Stimulated activated CD8-positive, alpha-beta memory T cell treated with anti-CD3 and anti-CD28 coated beads, Interleukin-4, amount 100 ng/mL, for 1 hour (primary cell): ENCODE measurements at places on chromosomes 7 and 10.

- DNase-seq = no peak
These were observed 707.8 kb downstream of the SUGCT start for GRCh38 chr7:40842641-40843040.

GRCh38 chr7:79454361-79454960 is 994 bp upstream of the MAGI2 start:
- no peak for DNase-seq

GRCh38 chr10:12535656-12536055 is 186.3 kb downstream of the CAMK1D start:
- DNase-seq = no peak

- DNase-seq = no peak
These were observed 143.8 kb downstream of the GRK5 start for GRCh38 chr10:119351189-119351588.

GRCh38 chr7:21137640-21138039 is 290.2 kb upstream of the SP4 start:
- no peak for DNase-seq

DNA sequence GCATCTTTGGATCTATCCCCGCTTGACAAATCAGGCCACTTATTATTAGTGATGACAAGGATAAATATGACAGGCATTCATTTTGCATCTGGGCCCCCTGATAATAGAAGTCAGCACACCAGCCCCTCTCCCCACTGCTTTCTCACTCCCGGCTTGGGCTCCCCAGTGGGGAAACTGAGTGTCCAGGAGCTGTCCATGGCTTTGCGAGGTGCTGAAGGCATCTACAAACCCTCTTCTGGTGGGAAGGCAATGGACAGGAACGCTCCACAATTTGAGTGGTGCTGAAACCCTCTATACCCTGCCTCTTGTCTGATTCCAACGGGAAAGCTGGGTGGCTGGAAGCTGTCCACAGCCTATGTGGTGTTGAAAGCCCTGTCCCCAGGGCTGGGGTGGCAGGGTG is 61.7 kb upstream of the PCBD1 start:
- DNase-seq = no peak

DNA sequence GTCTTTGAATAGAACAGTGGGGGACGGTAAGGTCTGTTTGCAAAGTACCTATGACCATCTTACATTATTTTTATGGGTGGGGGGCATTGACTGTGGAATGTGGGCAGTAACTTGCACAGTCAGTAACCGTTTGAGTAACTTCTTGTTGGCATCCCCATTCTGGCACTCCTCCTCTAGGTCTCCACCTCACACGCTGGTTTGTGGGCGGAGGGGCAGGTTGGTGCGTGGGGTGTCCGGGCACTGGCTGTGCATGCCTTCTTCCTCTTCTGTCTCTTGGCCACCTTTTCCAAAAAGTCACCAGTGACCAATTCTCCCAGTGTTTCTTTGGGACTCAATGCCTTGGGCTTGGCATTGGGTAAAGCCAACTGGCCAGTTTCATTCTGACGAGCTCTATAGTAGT is 43.6 kb downstream of the DNAJB6 start:
- DNase-seq = no peak

DNA sequence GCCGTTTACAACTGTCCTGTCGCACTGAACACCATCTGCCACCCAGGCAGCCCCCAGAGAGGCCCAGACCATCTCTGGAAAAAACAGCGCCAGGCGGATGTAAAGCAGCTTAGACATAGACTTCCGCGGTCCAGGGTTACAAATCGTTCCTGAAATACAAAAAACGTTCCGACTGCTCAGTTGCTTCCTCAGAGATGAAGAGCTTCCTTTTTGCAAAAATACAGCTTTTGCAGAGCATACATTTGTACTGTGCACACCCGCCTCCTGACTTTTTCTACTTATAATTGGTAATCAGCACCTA is 11.4 kb downstream of the DAGLB start:
- DNase-seq = no peak

- DNase-seq = no peak
These were observed 386.6 kb downstream of the SH2D4B start for GRCh38 chr10:80924063-80924952.

DNA sequence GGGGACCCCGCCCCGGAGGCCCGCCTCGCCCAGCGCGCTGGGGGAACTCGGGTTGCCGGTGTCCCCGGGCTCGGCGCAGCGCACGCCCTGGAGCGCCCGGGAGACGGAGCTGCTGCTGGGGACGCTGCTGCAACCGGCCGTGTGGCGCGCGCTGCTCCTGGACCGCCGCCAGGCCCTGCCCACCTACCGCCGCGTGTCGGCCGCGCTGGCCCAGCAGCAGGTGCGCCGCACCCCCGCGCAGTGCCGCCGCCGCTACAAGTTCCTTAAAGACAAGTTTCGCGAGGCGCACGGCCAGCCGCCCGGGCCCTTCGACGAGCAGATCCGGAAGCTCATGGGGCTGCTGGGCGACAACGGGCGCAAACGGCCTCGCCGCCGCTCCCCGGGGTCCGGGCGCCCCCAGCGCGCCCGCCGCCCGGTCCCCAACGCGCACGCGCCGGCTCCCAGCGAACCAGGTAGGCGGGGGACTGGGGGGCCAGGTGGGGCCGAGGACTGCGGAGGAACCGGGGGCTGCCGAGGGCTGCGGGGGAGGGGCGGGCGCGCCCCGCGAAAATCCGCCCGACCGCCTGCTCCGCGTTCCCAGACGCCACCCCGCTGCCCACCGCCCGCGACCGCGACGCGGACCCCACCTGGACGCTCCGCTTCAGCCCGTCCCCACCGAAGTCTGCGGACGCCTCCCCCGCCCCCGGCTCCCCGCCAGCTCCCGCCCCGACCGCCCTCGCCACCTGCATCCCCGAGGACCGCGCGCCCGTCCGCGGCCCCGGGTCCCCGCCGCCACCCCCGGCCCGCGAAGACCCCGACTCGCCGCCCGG is 574 bp downstream of the UTF1 start:
- no peak for DNase-seq

GRCh38 chr7:2754086-2754485 is 66.1 kb downstream of the AMZ1 start:
- no peak for DNase-seq

- no peak for DNase-seq
These were observed 42.6 kb downstream of the CLEC2L start for GRCh38 chr7:139566075-139566474.

- no peak for DNase-seq
These were observed 13.1 kb upstream of the SLC26A3 start for GRCh38 chr7:107816011-107816566.
